ENCODE measurements at places on chromosomes 5 and 9.
A peak's percentile ranks its signal among the peaks of the same experiment; 100 is the strongest.

DNA sequence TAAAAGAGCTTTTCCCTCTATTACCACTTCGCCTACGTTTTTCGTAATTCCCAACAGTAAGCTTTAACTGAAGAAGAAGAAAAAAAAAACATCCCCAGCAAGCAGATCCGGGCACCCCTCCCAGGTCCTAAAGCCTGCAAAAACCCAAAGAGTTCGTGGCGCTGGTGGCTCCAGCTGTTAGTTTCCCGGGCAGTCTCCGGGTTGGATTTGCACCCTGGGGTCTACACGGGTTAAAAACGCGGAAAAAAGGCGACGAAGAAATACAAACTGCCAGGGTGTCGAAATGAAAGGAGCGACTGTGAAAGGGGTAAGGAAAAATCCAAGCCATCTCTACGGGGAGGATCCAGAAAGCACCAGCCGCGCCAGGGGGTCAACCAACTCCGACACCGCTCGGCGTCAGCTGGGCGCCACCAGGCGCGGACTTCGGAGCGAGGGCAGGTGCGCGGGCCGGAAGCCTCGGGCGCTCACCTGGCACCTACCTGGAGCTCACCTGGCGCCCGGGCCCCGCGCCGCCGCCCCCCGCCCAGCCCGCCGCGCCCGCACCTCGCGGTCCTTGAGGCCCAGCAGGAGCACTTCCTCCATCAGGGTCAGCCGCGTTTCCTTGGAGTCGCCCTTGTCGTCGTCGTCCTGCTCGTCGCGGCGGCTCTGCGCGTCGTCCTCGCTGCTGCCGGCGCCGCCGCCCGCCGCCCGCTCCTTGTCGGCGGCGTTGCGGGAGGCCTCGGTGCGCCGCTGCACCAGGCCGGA lies 680 bp downstream of the GOLPH3 start:
- peak; percentile 80 for DNase-seq

GRCh38 chr5:15682566-15682965 lies 182.6 kb downstream of the FBXL7 start:
- DNase-seq: no peak

- DNase-seq: no peak
Observed at GRCh38 chr9:20604562-20604961, 17.7 kb downstream of the MLLT3 start.

GRCh38 chr5:16483361-16483760 lies 17.8 kb upstream of the ZNF622 start:
- DNase-seq: no peak

GRCh38 chr9:90034071-90034470 lies 429.3 kb downstream of the GADD45G start:
- DNase-seq: no peak

- DNase-seq: no peak
Observed at GRCh38 chr5:74310997-74311930, 329.3 kb downstream of the ENC1 start.

- DNase-seq: no peak
Observed at GRCh38 chr5:172319708-172320441, 36.3 kb upstream of the UBTD2 start.

- DNase-seq: no peak
Observed at GRCh38 chr5:18653216-18653752, 1019.0 kb downstream of the TAF11L14 start.

All from RKO (cell line).